ENCODE measurements at places on chromosomes 2 and 18. TPM values are rescaled to one million over a fixed set of nuclear protein-coding genes. Genes with fewer than 3 reads are reported as not detected.

Gene AQP12A
- total RNA-seq: not detected

DNA sequence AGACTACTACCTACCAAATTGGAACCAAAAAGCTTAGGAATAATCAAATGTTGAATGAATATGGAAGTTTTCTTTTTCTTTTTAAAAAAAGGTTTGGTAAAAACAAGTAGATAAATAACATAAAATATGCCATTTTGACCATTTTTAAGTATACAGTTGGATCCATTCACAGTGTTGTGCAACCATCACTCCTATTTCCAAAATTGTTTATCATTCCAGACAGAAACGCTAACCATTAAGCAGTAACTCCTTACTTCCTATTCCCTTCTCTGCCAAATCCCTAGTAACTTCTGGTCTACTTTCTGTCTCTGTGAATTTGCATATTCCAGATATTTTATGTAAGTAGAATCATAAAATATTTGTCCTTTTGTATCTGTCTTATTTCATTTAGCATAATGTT, 39.8 kb downstream of the CD302 start:
- no peaks in the 10 kb centered on the region for H3K27me3 ChIP-seq
- DNase-seq: no peak
- no peak overlapping the region for H3K4me3 ChIP-seq
- no peaks in the 10 kb centered on the region for H3K4me1 ChIP-seq

Gene GPR39
- total RNA-seq: not detected

GRCh38 chr2:102418421-102418961, 4.5 kb upstream of the IL18RAP start:
- no peaks in the 10 kb centered on the region for H3K27me3 ChIP-seq
- no peak for DNase-seq
- peak overlapping the region; percentile 34 for H3K27ac ChIP-seq
- peak overlapping the region; percentile 8 for H3K4me3 ChIP-seq

DNA sequence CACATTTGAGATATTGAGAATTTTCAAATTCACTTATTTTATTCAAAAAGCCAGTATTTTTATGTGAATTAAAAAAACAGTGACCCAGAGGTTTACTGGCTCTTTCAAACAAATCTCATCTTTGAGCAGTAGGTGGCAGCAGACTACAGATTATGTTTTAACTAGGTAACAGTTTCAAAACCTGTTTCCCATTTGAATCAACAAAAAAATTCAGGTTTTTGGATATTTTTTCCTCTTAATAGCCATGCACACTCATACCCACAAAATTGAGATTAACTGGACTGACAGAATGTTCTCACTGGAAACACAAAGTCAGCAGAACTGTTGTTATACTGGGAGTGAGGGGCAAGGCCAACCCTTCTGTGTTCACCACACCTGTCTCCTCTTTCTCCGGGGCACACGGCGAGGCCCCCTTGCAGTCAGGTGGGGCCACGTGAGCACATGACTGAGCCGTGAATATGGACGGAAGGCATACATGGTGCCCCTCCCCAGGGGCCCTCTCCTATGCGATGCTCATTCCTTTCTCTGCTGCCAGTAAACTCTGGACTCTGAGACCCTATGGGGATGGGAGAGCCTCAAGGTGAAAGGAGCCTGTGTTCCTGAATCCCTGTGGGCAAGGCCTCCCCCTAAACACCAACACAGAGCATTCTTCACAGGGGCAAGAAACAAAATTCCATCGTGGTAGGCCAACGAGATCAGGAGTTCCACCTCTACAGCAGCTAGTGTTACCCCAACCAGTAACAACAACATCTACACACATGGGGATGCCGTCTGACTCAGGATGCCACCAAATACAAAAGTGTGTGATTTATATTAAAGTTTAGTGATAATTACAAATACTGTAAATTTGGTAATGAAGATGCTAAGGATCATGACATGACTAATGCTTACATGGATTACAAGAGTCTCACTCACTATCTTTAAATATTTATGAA, 80.4 kb downstream of the LPIN2 start:
- H3K36me3 ChIP-seq: peaks cover 73% of the 10 kb centered on the region
- H3K4me3 ChIP-seq: no peak overlapping the region
- no peaks in the 10 kb centered on the region for H3K27me3 ChIP-seq
- H3K27ac ChIP-seq: no peak overlapping the region
- H3K4me1 ChIP-seq: peaks cover 9% of the 10 kb centered on the region

Gene FSHR
- not detected for total RNA-seq

- no peaks in the 10 kb centered on the region for H3K27me3 ChIP-seq
- no peak for DNase-seq
Measured at GRCh38 chr2:235264512-235264911, 229.3 kb upstream of the AGAP1 start.

GRCh38 chr2:226877491-226877890, 41.6 kb downstream of the RHBDD1 start:
- H3K4me3 ChIP-seq: no peak overlapping the region
- no peaks in the 10 kb centered on the region for H3K27me3 ChIP-seq
- no peaks in the 10 kb centered on the region for H3K36me3 ChIP-seq

DNA sequence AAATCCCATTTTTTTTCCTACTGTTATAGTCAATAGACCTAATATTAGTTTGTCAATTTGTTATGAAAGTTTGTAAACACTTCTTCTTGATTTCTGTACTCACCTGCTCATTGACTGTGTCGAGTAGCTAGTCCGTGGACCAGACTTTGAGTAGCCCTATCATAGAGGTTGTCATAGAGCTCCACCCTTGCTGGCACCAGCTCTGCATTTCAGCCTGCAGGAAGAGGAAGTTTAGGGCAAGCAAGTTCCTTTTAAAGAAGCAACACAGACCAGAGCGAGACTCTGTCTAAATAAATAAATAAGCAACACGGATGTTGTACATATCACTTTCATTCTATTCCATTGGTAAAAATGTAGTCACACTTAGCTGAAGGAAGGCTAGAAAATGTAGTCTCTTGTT, 74.0 kb downstream of the MCFD2 start:
- H3K4me3 ChIP-seq: no peak overlapping the region
- H3K27ac ChIP-seq: no peak overlapping the region
- no peaks in the 10 kb centered on the region for H3K4me1 ChIP-seq
- no peaks in the 10 kb centered on the region for H3K27me3 ChIP-seq
- no peak for DNase-seq

DNA sequence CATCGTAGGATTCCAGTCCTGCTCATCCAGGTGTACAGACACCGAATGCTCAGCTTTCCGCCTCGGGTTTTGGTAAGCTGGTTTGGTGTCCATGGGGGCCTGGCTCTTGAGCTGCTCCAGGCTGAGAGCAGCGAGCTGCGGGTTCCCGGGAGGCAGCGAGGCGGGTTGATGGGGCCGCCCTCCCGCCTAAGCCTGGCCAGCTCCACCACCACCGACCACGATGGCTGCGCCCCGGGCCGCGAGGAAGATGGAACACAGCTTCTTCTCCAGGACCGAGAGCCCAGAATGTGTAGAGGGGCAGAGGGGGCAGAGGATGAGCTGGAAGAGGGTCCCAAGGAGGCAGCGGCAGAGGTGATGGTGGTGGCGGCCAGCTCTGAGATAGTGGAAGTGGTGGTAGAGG, 64.1 kb downstream of the AKAIN1 start:
- H3K4me3 ChIP-seq: no peak overlapping the region
- no peaks in the 10 kb centered on the region for H3K36me3 ChIP-seq
- no peaks in the 10 kb centered on the region for H3K27me3 ChIP-seq

DNA sequence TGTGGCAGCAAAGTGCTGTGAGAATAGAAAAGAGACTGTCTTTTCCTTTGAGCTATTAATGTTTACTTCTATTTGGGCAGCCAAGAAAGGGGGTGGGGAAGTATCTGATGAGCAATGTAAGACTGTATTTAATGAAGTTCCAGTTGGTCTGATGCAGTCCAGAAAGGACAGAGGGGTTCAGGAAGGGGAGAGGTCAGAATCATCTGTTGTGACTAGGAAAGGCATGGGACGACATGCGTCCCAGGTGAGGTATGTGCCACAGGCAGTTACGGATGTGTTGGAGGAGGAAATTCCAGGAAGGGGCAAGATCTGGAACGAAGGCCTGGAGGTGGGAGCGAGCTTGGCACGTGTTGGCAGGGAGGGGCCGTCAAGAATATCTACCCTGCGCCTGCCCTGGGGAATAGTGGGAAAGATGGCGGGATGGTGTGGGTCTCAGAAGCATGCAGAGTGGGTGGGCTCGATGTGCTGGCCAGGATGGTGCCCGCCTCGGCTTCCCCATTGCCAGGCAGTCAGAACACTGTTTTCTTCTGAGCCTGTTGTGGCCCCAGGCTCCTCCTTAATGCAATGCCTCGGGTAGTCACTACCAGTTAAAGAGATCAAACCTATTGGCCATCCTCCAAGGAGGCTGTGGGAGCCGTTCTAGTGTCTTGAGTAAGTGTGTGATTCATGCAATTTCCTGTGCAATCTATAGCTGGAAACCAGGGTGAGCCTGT, 57.8 kb upstream of the TXNDC2 start:
- no peaks in the 10 kb centered on the region for H3K27me3 ChIP-seq
- no peaks in the 10 kb centered on the region for H3K4me1 ChIP-seq
- DNase-seq: no peak
- no peaks in the 10 kb centered on the region for H3K36me3 ChIP-seq

GRCh38 chr2:101132202-101132601, 19.0 kb downstream of the TBC1D8 start:
- no peaks in the 10 kb centered on the region for H3K27me3 ChIP-seq
- DNase-seq: no peak
- no peaks in the 10 kb centered on the region for H3K4me1 ChIP-seq
- H3K4me3 ChIP-seq: no peak overlapping the region
- no peak overlapping the region for H3K27ac ChIP-seq

DNA sequence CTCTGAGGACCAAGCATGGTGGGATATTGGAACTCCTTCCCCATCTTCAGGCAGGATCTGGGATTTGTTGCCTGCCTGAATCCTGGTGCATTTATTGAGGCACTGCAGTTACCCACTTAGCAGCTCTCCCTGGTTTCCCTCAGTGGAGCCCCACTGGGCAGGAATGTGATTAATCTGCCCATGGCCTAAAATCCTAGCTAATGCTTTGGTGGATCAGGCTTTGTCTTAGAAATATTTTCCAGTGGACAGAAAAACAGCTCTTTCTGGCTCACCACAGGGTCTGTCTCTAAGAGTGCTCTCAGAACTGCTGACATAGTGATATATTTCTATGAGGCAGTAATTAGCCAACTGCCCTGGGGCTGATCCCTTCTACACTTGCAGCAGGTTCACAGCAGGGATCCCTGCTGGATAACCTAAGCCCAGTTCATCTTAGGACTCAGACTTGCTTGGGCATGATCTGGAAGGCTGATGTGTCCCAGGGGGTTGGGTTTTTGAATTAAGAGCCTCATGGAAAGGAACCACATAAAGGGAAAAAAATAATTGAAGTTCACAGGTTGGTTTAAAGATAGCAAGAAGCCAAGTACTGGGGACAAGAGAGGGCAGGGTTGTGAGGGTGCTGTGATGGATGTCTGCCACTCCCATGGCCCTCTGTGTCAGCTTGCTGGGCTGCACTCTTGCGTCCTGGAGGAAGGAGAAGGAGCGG, 44.3 kb upstream of the ZDBF2 start:
- no peaks in the 10 kb centered on the region for H3K4me1 ChIP-seq
- no peak overlapping the region for H3K4me3 ChIP-seq
- no peak overlapping the region for H3K27ac ChIP-seq
- DNase-seq: no peak

DNA sequence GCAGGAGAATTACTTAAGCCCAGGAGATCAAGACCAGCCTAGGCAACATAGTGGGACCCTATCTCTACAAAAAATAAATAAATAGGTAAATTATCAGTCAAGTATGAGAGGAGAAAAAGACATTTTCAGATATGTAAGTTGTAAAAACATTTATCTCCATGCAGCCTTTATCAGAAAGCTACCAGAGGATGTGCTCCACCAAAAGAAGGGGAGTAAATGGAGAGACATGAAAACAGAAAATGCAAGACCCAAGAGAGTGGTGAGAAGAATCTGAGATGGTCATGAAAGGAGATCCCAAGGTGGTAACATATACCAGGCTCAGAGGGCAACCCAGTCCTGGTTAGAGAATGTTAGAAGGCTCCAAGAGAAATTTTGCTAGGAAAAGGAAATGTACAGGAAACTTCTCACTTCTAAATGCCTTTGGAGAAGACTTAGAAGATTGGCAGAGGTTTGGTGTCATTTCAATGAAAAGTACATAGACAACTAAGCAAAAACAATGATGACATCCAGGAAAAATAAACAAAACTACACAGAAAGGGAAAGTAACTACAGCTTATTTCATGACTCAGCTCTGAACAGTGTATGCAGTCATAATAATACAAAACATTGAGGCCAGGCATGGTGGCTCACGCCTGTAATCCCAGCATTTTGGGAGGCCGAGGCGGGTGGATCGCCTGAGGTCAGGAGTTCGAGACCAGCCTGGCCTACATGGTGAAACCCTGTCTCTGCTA, 19.5 kb downstream of the CIB4 start:
- H3K27ac ChIP-seq: no peak overlapping the region
- no peaks in the 10 kb centered on the region for H3K36me3 ChIP-seq
- no peaks in the 10 kb centered on the region for H3K27me3 ChIP-seq
- DNase-seq: no peak
- no peak overlapping the region for H3K4me3 ChIP-seq

Gene SPDYA
- 0.83 TPM for total RNA-seq

Data from CD8-positive, alpha-beta memory T cell (primary cell).